Hematopoietic multipotent progenitor cell treated with erythropoietin and hydrocortisone succinate and interleukin-3 and kit ligand, for 8 days (in vitro differentiated cells): ENCODE measurements at places on chromosomes 6 and 20.

- no peak for DNase-seq
Observed at GRCh38 chr6:53282234-53282633, 66.5 kb downstream of the ELOVL5 start.

- DNase-seq = no peak
Observed at GRCh38 chr6:22457996-22458395, 111.4 kb upstream of the HDGFL1 start.

GRCh38 chr6:127554435-127555006 lies 22.5 kb upstream of the C6orf58 start:
- peak; percentile 24 for DNase-seq

DNA sequence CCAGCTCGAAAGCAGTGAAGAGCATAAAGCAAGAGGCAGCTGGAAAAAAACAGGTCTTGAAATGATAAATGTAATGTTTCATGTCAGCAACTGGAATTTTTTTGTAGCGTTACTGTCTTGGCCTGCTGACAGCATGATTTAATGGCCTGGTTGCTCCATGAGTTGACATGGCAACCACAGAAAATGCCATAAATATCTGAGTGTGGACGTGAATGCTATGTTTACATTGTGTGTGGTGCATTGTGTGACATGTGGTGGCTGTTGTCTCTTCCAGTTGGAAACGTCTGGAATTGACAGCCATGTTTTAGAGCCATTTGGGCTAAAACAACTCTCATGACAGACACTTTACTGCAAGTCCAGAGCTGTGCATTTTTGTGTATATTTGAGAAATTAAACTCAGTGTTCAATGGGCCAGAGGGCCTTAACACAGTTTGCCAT lies 170.0 kb downstream of the FOXA2 start:
- DNase-seq = no peak

GRCh38 chr20:33648396-33649004 lies 13.6 kb upstream of the C20orf144 start:
- DNase-seq = no peak

DNA sequence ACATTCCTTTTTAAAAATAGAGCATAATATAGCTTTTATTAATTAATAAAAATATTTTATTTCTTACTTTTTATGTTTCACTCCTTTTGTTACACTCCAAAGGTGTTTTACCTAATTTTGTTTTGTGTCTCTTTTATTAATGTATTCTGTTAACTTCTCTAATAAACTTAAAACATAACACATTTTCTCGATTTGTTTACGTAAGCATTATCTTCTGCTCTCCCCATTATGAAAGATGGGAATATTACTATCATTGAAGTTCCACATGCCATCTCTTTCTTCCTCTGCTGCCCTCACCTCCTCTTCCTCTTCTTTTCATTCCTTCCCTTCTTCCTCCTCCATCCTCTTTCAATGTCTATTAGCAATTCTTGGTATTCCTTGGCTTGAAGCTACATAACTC lies 85.0 kb upstream of the HCRTR2 start:
- DNase-seq = no peak

- no peak for DNase-seq
Observed at GRCh38 chr6:21000331-21000801, 466.1 kb downstream of the CDKAL1 start.

- DNase-seq = no peak
Observed at GRCh38 chr6:2589171-2589661, 161.5 kb downstream of the MYLK4 start.

DNA sequence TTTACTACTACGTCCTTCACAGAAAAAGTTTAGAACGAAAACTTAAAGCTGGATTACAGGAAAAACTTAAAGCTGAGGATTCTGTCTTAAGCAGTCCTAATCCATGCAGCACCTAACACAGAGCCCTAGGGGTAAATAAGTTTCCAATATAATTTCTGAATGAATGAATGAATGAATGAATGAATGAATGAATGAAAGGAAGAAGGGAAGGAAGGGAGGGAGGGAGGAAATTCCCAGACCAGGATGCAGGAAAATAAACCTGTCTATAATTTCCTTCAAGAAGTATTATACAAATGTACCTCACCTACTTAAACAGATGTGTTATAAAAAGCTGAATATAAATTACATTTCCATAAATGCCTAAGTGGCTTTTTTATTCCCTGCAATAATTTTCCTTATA lies 83.4 kb downstream of the RNGTT start:
- no peak for DNase-seq

GRCh38 chr6:71589254-71589653 lies 297.1 kb upstream of the RIMS1 start:
- no peak for DNase-seq

- DNase-seq = no peak
Observed at GRCh38 chr6:122753688-122754056, 25.8 kb upstream of the FABP7 start.

- DNase-seq = no peak
Observed at GRCh38 chr6:156695742-156696141, 81.4 kb upstream of the ARID1B start.

DNA sequence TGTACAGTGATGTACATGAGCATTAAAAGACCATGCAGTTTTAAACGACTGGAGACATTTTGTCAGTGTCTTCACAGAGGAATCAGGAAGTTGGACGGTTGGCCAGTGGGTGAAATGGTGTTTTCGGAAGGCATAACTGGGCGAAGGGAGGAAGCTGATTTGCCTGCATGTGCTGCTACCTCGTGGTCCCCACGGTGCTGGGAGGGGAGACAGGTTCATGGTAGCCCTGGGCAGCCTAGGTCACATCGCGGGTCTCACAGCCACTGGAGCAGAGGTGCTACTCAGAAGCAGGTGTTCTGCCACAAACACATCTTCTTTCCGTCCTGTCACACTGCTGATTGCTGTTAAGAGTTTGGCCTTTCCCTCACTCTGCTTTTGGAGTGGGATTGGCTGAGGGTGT lies 35.2 kb downstream of the HIVEP1 start:
- DNase-seq = no peak

DNA sequence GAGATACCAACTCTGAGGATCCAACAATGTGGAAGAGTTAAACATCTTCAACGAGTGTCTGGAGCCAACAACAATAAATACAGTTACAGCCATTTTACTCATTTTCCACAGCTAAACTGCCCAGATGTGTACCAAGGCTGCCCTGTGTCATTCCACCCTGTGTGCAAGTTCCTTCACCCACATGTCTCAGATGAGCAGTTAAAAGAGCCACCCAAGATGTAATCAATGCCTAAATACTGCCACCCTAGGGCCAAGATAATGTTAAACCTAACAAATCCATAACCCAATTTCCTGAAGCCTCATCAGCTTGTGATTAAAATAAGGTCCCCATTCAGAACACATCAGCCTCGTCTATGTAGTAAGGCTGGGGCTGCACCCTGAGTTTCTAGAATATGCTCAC lies 59.9 kb downstream of the GMDS start:
- DNase-seq = peak; percentile 57

DNA sequence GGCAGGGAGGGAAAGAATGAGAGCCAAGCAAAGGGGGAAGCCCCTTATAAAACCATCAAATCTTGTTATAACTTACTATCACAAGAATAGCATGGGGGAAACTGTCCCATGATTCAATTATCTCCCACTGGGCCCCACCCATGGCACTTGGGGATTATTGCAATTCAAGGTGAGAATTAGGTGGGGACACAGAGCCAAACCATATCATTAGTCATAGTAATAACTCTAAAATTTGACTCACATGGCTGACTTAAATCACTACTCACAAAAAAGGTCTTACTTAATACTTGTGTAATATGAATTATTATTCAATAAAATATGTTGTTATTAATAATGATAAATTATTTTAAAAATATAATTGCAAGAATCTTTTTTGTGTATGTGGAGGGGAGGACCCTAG lies 178.1 kb upstream of the TCF21 start:
- no peak for DNase-seq

DNA sequence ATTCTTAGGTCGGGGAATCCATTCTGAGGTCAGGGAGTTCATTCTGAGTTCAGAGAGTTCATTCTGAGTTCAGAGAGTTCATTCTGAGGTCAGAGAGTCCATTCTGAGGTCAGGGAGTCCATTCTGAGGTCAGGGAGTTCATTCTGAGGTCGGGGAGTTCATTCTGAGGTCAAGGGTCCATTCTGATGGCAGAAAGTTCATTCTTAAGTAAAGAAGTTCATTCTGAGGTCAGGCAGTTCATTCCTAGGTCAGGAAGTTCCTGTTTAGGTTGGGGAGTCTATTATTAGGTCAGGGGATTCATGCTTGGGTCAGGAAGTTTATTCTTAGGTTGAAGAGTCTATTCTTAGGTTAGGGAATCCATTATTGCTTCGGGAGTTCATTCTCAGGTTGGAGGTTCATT lies 16.5 kb upstream of the NXT1 start:
- no peak for DNase-seq

DNA sequence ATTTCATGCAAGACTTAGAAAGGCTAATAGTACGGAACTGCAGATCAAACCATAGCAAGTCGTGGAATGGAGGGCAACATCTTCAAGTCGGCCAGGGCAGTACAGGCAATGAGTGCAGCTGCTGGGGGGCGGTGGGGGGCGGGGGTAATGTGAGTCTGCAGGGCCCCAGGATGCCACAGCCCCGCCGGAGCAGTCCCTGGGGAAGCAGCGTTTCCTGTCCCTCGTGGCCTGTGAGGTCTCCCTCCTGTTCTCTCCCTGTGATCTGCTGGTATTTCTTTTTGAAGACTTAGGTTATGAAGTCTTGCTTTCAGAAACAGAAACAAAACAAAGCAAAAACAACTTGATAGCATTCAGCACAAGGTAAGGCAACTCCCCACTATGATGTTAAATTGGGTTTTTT lies 351.9 kb downstream of the FOXA2 start:
- DNase-seq = no peak

DNA sequence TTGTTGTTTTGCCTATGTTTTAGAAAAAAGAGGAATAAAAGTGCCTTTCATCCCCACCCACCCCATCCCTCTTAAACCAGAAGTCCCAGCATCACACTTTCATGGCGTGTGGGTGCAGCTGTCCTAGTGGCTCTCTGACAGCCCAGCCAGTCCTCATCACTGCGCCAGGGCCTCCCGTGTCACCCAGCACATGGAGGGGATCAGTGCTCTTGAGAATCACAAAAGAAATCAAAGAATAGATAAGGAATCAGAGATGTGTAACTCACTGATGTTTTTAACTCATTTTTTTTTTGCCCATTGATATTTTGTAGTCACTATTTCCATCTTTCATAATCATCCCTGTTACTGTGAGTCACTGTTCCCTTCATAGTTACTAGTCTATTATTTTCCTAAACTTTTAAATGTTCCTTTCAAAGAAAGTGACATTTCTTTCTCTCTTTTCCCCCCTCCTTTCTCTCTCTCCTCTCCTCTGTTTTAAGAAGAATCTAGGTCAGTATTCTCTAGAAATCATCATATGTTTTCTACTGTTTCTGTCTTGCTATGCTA lies 78.6 kb downstream of the AIG1 start:
- DNase-seq = no peak
